ENCODE measurements at places on chromosomes 3 and 15. TPM values are rescaled to one million over a fixed set of nuclear protein-coding genes. Genes with fewer than 3 reads are reported as not detected.
A peak's percentile ranks its signal among the peaks of the same experiment; 100 is the strongest.

The P2RY14 gene
- 2.5 TPM for total RNA-seq

The CRABP1 gene
- not detected for total RNA-seq

The KIF7 gene
- 26.4 TPM for total RNA-seq

DNA sequence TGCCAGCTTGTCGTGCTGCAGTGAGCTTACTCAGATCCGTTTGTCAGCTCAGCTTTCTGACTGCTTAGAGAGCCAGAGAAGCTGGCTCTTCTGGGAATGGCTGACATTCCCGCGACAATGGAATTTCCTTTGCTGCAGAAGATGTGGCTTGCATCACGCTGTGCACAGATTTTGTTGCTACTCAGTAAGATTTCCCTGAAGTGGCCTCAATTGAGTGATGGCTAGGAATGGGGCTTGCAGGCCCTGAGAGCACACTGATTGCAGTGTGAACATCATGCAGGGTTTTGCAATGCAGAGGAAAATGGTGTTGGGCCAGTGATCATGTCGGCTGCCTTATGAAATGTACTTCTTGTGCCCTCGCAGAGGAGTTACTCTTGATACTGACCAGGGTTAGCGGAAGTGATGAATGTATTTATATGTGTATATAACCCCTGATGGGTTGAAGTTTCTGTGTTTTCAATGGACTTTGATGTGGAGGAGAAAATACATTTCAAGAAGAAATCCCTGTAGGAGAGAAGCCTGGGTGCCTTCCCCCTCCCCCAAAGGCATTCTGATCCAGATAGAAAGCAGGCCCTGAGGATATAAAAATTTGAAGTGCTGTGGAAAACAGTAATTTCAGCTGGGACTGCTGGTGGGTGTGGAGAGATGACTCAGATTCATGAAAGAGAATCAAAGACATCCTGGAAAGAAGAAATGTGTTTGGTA lies 102.5 kb upstream of the PDZRN3 start:
- H3K4me3 ChIP-seq, result peak overlapping the region; percentile 0
- H3K27me3 ChIP-seq, result no peaks in the 10 kb centered on the region
- no peaks in the 10 kb centered on the region for H3K36me3 ChIP-seq
- H3K27ac ChIP-seq, result peak overlapping the region; percentile 2

DNA sequence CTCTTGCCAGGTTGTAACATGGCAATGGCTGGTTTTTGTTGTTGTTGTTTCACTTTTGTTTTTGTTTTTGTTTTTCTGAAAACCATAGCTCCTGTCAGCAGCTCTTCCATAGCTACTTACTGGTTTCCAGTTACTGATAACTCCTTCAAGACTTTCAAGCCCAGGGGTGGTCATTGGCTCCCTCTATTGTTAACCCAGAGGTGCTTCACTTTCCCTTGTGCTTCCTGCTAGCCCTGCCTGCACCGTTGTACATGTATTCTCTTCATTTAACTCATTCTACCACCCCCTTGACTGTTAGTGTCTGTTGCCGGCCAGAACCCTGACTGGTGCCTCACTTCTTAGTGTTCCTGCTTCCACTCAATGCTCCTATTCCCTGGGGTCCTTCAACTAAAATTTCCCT lies 4.2 kb upstream of the TRAT1 start:
- no peaks in the 10 kb centered on the region for H3K4me1 ChIP-seq
- no peak overlapping the region for H3K27ac ChIP-seq
- no peak overlapping the region for H3K4me3 ChIP-seq
- no peaks in the 10 kb centered on the region for H3K36me3 ChIP-seq

DNA sequence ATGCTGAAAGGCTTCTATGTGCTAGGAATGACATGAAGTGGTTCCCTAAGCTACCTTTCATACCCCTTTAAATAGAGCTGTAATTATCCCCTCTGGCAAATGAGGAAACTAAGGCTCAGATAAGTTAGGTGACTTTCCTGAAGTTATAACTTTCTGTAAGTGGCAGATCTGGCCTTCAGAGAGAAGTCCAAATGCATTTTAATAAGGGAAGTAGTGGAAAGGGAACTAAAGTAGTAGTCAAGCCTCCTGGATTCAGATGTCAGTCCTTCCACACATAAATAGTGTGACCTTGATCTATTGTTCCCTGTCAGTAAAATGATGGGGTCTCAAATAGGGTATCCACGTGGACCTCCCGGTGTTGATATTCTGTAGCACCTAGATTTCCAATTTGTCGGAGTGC lies 277.7 kb downstream of the EDEM1 start:
- H3K4me1 ChIP-seq, result no peaks in the 10 kb centered on the region
- no peak overlapping the region for H3K27ac ChIP-seq
- H3K27me3 ChIP-seq, result no peaks in the 10 kb centered on the region
- no peaks in the 10 kb centered on the region for H3K36me3 ChIP-seq

- H3K4me3 ChIP-seq, result peak overlapping the region; percentile 19
- no peak overlapping the region for H3K27ac ChIP-seq
- no peaks in the 10 kb centered on the region for H3K4me1 ChIP-seq
- DNase-seq, result no peak
- no peaks in the 10 kb centered on the region for H3K27me3 ChIP-seq
Measured at GRCh38 chr15:25065286-25065685, 110.5 kb downstream of the SNRPN start.

All from thoracic aorta (tissue), 2 donors.